ENCODE measurements at places on chromosomes 12 and 14.
A peak's percentile ranks its signal among the peaks of the same experiment; 100 is the strongest.

DNA sequence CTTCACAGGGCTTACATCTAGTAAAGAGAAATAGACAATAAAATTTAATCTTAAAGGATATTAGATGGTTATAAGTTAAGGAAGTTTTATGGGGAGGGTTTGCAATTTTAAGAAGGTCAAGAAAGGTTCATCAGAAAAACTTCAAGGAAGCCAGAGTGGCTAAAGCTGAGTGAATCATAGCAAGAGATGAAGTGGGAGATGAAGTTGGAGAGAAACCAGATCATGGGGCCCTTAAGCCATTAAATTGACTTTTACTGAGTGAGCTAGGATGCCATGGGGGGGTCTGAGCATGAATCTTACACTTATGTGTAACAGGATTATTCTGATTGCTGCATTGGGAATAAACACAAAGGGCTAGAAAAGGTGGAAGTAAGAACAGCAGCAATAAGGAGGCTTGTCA lies 189.2 kb downstream of the LRIG3 start:
- no peak for DNase-seq

GRCh38 chr14:61502459-61503093 lies 181.2 kb downstream of the PRKCH start:
- DNase-seq = no peak

GRCh38 chr12:25977047-25977446 lies 18.6 kb downstream of the RASSF8 start:
- DNase-seq = no peak

DNA sequence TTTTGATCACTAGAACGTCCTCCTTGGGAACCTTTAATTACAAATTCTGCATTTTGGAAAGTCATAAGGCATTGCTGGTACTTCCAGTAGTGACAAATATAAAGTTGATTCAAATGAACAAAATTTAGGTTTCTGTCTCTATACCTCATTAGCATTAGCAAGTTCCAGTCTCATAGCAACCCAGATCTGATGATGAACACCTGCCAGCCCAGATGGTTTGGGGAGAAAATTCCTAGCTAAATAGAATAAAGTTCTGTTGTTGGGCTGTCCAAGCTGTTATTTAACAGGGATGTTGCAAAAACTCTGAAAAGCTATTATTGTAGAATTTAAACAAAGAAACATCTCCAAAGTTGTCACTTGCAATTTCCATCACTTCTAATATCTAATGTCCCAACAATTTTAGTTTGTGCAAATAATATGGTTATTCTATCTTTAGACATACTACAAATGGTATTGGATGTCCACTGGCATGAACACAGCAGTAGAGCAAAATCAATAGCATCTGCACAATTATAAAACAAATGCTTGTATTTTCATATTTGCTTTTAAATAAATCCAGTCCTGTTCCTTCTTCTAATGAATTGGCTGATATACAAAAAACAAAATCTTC lies 299.4 kb downstream of the SLC16A7 start:
- no peak for DNase-seq

GRCh38 chr12:105030820-105031807 lies 45.0 kb downstream of the NOPCHAP1 start:
- no peak for DNase-seq

- DNase-seq = no peak
Measured at GRCh38 chr14:23183158-23183470, 346 bp downstream of the SLC7A8 start.

GRCh38 chr14:104735830-104736642 lies 12.0 kb downstream of the ADSS1 start:
- DNase-seq = no peak

GRCh38 chr12:49273726-49274395 lies 9.0 kb downstream of the TUBA1C start:
- DNase-seq = no peak

- DNase-seq = no peak
Measured at GRCh38 chr14:26934151-26934550, 336.3 kb upstream of the NOVA1 start.

- DNase-seq = no peak
Measured at GRCh38 chr12:25904442-25904841, 54.0 kb upstream of the RASSF8 start.

DNA sequence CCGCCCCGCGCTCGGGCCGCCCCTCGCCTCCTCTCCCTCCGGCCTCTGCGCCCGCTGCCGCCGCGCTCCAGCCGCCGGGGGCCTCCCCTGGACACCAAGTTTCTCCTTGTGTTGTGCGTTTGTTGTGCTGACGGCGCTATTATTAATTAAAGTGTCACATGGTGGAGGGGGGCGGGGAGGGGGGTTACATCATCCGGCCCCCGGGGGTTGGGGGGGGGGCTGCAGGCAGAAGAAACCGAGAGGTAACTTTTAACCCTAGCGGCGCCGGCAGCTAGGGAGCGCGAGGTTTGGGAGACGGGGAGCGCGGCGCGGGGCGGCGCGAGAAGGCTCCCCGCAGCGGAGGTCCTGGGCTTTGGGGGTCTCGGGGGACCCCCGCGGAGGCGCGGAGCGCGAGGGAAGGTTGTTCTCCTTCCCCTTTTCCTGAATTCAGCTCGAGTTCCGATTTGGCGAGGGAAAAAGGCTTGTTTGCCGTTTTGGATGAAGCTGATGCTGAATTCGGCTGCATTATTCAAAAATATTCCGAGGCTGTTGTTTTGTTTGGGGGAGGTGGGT lies at the start of gene HRK:
TSS of gene HRK (minus strand) at position 117 of the 552 bp plus-strand sequence. CDS start 134 bp downstream, outside the sequence.
- DNase-seq = peak; percentile 54

DNA sequence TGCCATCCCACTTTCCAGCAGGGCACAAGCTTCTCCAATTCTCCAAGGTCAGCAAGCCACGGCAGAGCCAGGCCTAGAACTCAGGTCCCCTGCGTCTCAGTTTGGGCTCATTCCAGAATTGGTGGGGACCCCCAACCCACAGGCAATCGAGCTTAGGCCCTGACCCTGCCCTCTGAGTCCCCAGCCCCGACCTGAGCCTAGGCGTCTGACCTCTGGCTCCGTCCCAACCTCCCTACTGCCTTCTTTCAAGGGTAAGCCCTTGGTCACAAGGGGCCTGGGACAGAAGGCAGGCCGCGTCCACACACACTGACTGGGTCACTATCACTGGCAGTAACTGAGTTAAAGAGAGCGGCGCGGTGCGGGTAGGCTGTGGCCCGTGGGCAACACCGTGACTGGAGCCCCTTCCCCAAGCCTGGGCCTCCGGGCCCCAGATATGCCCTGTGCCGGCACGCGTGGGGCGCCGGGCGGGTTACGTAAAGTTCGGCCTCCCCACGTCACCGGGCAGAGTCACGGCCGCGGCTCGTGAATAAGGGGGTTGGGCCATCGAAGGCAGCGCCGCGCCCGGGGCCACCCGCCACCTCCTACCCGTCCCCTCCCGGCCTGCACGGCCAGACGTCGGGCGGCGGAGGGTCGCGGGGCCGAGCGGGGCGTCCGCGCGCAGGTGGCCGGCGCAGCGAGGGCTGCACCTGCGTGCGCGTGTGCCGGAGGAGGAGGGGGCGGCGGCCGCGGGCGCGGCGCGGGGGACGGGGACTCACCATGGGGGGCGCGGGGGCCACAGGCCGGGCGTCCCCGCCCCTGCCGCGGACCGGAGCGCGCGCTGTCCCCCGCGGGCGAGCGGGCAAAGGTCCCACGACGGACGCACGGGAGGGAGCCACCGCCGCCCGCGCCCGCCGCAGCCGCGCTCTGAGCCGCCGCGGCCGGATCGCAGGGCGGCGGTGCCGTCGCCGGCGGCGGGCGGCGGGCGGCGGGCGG lies 516 bp downstream of the ANKRD9 start:
- peak; percentile 37 for DNase-seq

GRCh38 chr12:29398495-29398894 lies 17.5 kb upstream of the ERGIC2 start:
- no peak for DNase-seq

GRCh38 chr14:89298056-89298834 lies 118.8 kb downstream of the FOXN3 start:
- DNase-seq = no peak

DNA sequence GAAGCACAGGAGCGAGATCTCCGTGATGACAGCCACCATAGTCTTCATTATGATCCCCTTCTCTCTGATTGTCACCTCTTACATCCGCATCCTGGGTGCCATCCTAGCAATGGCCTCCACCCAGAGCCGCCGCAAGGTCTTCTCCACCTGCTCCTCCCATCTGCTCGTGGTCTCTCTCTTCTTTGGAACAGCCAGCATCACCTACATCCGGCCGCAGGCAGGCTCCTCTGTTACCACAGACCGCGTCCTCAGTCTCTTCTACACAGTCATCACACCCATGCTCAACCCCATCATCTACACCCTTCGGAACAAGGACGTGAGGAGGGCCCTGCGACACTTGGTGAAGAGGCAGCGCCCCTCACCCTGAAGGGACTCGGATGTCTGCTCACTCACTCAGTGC lies 775 bp downstream of the OR10P1 start:
- no peak for DNase-seq

DNA sequence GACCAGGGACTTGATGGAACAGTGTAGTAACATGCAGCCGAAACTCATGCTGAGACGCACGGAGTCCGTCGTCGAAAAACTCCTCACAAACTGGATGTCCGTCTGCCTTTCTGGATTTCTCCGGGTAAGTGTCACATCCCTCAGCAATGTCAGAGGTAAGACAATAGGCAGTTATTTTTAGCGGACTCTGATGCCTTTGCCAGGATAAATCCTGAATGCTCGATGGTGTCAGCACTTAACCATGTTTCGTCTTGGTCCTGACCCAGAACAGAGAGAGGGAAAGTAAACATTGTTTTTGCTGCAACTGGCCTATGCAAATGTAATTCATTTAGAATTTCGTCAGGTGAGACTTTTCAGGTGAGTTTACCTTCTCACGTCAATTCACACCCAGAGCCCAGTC lies 112.3 kb downstream of the PLXNC1 start:
- DNase-seq = no peak

- no peak for DNase-seq
Measured at GRCh38 chr14:105332350-105332874, 17.9 kb downstream of the PACS2 start.

- no peak for DNase-seq
Measured at GRCh38 chr12:3122841-3123678, 45.9 kb downstream of the TSPAN9 start.

GRCh38 chr14:92570674-92571262 lies 57.2 kb downstream of the RIN3 start:
- no peak for DNase-seq

DNA sequence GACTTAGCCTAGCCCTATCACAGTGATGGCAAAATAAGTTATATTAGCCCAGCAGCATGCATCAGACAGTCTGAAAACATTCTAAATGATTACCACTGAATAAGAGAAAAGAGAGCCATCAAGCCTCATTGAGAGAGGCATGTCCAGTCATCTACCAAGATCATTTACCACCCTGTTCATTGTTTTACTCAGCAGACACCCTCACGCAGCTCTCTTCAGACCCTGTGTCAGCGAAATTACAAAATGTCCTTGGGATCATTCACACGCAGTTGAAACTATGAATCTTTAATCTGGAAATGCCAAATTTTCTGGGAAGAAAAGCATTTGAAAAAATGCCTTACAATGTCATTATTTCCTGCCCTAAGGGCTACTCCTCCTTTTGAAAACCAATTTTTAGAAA lies 89.5 kb downstream of the PTPRO start:
- no peak for DNase-seq

DNA sequence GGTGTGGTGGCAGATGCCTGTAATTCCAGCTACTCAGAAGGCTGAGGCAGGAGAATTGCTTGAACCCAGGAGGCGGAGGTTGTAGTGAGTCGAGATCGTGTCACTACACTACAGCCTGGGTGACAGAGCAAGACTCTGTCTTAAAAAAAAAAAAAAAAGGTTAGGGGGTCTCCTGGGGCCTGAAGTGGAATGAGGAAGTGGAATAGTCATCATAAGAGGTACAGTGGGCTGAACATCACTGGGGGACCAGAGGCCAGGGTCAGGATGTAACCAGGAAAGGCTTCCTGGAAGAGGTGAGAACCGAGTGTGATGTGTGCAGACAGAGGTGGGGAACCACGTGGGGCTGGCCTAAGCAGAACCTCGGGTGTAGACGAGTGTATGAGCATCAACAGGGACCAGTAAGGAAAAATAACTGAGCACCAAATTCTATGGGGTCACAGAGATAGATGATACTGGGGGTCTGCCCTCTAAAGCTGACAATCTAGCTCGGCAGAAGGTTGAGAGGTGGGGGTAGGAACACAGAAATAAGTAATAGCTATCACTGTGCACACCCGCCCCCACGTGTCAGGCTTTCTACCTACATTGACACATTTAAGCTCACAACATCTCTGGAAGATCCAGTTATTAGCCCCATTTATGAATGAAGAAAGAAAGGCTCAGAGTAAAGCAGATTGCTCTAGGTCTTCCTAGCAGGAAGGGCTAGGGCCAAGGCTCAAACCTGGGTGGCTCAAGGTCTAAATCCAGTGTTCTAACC lies 5.0 kb upstream of the COX6A1 start:
- DNase-seq = no peak
